G401 (cell line): ENCODE measurements at places on chromosomes 7 and 10. TPM values are rescaled to one million over a fixed set of nuclear protein-coding genes. Genes with fewer than 3 reads are reported as not detected.

NT5C2 gene
- 71.2 and 121 TPM in 2 replicates for total RNA-seq

DNA sequence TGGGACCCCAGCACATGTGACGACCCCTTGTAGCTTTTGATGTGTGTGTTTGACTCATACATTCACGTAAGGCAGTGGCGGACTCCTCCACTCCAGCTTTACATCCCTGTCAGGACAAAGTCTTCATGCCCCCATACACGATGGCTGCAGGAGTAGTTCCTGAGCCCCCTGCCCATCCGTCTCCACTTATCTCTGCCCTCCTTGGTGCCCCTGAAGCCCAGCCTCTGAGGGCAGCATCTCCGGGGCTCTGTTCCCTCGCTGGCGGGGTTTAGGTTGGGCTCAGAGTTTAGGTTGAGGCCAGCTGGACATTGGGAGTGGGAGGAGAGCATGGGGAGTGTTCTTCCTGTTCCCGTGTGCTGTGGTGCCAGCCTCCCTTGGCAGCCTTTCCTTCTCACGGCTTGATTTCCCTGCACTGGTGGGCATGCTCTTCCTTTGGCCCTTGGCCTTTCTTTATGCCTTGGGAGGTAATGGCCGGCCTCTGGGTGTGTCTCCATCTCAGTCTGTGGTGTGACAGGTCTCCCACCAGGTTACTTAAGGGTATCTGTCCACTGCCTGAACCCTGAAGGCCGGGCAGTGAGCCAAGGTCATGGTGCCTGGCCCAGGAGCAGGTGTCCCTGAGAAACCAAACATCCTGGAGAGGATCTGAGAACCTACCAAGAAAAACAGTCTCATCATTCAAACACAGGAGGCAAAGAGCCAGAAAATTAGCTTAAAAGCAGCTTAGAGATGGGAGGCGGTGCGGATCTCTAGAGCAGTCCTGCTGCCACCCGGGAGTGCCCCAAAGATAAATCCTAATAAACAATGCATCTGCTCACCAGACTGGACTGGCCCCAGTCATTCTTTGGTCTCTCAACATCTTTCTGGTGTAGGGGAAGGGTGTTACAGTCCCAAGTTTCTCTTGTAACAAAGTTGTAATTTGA lies 85.5 kb downstream of the GLRX3 start:
- peak; percentile 9 for DNase-seq

GRCh38 chr10:70561558-70561957 lies 41.0 kb downstream of the PRF1 start:
- no peak for DNase-seq

CPN1 gene
- not detected in 2 replicates for total RNA-seq

DNA sequence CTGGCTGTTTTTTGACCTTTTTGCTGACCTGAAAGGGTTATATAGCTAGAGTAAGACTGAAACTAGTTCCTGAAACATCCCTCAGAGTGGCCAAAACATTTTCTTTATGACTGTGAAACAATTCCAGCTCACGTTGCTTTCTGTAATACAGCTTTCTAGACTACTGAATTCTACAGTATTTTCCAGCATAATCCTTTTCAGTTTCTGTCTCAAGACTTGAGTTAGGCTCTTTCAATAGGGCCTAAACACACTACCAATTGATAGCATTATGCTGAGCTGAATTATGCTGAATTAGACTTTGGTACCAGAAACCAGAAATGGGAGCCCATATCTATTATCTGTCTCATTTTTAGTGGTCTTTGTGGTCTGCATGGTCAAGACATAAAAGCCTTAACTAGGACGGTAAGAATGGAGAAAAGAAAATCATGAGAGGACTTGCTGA lies 72.6 kb downstream of the EPDR1 start:
- no peak for DNase-seq

GPER1 gene
- 1.4 and 3.5 TPM in 2 replicates for total RNA-seq

DNA sequence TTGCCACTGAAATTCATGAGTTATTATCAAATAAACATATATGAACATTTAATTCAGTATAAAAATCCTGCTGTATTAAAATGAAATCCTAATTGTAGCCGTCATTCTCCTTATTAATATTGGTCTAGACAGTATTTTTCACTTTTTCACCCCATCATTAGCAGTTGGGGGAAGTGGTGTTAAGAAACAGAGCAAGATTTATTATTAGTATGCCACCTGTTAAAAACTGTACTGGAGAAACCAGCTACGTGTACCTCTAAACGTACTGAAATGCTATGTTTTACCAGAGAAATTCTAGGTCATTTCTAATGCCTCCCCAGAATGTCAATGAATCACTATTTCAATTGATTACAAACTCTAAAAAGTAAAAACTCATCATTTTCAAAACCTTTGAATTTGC lies 9.8 kb upstream of the ZNRF2 start:
- no peak for DNase-seq
